ENCODE measurements at places on chromosomes 2 and 18.

- no peak for DNase-seq
Observed at GRCh38 chr2:150526006-150526405, 38.5 kb upstream of the RND3 start.

GRCh38 chr2:49812730-49813129 is 658.4 kb upstream of the FSHR start:
- no peak for DNase-seq

- DNase-seq = peak; percentile 45
Observed at GRCh38 chr2:237731663-237732062, 66.9 kb upstream of the RBM44 start.

DNA sequence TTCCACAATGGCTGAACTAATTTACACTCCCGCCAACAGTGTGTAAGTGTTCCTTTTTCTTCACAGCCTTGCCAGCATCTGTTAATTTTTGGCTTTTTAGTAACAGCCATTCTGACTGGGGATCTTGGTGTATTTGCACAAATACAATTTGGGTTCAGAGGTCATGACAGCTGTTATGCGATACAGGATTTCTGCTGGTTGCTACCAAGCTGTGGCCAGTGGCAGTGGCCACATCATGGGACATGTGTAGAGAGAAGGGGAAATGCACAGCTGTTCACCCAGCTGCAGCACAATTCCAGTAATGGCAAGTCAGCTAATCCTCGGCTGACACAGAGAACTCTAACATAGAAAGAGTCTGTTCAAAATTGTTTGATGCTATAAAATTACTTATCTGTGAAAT is 21.0 kb upstream of the SELENOI start:
- DNase-seq = no peak

GRCh38 chr2:73292316-73292905 is 937 bp downstream of the EGR4 start:
- DNase-seq = no peak

DNA sequence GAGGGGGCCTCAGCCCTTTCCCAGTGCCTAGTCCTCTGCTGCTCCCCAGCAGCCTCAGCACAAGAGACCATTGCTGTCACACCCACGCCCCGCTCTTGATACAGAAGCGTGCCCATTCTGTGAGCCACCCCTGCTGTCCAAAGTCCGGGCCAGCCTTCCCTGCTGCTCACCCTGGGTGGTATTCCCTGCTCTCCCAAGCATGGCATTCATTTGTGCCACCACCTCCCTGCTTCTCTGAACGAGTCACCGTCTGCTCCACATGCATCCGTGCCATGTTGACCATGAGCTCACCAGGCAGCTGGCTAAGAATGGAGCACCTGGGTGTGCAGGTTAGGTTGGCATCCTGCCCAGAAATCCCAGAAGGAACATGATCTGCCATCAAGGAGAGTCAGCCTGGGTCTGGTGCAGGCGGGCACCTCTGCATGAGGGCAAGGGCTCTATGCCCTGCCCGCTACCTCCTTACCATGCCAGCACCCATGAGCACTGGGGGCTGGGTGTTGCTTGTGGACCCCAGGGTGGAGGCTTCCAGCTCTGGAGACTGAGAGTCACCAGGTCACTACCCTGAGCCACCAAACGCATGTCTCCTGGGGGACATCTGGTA is 63.0 kb downstream of the TWIST2 start:
- no peak for DNase-seq

DNA sequence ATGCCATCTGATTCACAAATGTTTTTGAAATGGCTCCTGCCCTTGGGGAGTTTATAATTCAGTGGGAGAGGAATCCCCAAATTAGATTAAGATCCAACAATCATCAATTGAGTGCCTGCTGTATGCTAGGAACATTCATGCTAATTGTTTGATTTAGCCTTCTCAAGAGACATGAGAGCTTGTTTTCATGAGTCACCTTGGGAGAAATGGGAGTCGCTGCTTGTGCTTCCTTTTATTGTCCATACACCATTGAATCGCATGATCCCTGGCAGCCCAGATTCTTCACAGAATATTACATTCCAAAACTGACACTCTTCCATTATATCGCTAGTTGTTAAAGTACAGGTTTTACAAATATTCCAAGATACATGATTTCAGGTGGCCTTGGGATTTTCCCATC is 106.0 kb upstream of the MAP3K20 start:
- no peak for DNase-seq

DNA sequence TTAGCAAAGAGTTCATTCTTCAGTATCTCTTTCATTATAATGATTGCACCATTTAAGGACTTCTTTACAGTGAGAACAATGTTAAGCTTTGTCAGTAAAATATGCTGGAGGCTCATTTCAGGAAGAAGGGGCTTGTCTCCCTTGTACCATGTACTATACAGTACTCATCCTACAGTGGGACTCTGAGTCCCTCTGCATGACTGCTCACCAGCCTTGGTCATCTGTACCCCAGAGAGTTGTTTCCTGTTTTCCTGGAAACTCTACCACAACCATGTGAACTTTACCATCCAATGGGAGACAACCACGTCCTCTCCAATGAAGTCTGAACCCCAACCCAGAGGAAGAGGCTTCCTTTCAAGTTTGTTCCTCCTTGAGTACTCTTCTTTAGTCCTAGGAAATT is 1171.1 kb upstream of the CRIM1 start:
- DNase-seq = no peak

DNA sequence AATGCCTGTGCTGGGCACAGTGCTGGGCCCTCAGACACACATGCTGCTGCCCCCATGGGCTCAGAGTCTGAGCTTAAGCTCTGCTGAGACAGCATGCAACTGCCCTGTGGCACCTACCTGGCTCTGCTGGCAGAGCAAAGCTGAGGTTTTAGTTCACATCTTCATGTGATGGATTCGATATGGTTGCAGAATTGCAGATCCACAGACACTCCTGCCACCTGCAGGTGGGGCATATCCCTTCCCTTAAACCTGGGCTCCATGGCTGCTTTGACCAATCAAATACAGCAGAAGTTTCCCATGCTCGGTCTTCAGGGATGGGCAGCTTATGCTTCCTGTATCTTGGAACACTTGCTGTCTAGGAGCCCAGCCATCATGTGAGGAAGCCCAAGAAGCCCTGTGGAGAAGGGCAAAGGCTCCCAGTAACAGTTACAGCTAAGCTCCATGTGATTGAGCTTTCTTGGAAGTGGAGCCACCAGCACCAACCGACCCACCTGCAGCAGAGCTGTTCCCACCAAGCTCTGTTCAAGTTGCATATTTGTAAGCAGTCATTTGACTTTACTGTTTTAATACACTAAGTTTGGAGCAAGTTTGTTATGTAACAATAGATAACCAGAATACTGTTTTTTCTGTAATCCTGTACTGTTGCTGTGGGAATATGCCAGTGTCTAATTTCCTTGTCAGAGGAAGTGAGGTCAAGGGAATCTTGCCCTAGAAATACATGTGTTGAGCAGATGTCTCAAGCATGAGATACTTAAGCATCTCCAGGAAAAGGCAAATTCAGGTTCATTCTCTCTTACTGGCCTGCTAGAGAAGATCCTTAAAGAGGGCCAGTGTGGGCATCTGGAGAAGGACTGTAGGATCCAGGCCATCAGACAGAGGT is 79.3 kb downstream of the SH3RF3 start:
- DNase-seq = no peak

- DNase-seq = no peak
Observed at GRCh38 chr2:209726311-209726710, 45.3 kb upstream of the UNC80 start.

GRCh38 chr18:35730691-35731370 is 149.3 kb downstream of the GALNT1 start:
- no peak for DNase-seq

- no peak for DNase-seq
Observed at GRCh38 chr2:85447222-85447585, 28.7 kb downstream of the SH2D6 start.

DNA sequence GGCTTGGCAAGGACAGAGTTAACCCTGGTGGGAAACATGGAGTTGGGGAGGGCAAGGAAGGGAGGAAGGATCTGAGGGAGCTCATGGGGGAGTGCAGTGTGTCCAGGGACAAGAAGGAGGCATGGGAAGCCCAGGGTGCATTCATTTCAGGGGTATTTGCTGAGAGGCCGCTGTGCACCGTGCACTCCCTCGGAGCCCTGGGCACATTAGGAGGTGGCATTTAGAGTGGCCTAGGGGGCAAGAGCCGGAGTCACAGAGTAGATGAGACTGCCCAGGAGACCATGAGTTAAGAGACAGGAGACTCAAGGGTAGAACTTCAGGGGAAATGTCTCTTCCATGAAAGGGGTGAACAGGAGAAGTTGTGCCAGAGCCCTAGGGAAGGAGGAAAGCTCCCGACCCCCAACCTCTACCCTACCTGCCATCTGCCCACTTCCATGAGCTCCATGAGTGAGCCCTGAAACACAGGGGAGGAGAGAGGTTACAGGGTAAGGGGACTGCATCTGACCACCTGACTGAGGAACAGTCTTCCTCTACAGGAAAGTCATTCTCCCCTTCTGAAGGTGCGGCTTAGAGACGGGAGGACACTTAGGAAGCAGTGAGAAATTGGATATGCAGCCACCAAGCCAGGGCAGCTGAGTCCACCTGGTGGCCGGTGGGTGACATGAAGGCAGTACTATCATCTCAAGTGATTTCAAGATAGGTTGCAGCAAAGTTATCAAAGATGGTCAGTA is 58.5 kb upstream of the COPS8 start:
- peak; percentile 13 for DNase-seq

DNA sequence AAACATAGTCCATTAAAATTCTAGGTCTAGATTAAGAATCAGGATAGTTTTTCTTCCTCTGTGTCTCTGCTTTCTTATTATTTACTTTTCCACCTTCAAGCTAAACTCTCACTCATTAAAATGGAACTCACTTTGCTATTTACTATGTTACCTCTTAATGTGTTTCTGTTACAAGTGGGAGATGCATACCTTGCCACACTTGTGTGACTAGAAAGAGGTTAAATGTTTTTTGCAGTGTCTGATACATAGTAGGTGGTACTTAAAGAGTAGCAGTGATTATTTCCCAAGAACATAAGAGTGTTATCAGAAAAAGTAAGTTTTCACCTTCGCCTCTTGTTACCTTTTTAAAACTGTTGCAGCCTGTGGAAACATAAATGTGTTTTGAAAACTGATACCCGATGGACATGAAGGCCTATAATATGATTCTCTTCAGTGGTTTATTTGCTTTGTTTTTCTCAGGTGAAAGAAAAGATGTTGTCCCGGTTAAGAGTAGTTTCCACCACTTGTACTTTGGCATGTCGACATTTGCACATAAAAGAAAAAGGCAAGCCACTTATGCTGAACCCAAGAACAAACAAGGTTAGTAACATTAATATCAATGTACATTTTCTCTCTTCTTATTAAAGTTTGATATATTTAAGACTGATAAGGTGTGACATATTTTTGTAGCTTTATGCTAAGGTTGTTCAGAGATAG is 16.6 kb downstream of the ME2 start:
- DNase-seq = no peak

DNA sequence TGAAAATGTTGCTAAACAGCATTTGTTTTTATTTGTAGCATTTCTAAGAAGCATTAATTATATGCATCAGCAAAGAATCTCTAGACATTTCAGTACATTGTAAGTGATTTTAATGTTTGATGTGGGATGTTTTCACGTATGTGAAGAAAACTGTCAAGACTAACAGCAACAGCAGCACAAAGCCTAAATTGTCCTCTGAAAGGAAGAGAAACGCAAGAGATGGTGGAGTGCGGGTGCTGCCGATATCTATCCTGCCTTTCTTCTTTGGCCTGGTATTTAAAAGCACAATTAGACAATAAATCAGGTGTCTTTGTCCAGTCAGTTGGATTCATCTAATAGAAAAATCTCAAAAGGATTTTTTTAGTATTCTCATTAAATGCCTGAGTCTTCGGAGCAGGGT is 3.1 kb downstream of the TWIST2 start:
- no peak for DNase-seq

GRCh38 chr2:86078774-86079545 is 26.7 kb downstream of the POLR1A start:
- no peak for DNase-seq

GRCh38 chr2:99809259-99809900 is 319.6 kb upstream of the REV1 start:
- DNase-seq = no peak

- no peak for DNase-seq
Observed at GRCh38 chr2:25960920-25961319, 21.4 kb downstream of the KIF3C start.

GRCh38 chr2:45696708-45697107 is 45.2 kb downstream of the PRKCE start:
- no peak for DNase-seq

GRCh38 chr18:44805643-44806042 is 125.0 kb downstream of the SETBP1 start:
- DNase-seq = no peak

DNA sequence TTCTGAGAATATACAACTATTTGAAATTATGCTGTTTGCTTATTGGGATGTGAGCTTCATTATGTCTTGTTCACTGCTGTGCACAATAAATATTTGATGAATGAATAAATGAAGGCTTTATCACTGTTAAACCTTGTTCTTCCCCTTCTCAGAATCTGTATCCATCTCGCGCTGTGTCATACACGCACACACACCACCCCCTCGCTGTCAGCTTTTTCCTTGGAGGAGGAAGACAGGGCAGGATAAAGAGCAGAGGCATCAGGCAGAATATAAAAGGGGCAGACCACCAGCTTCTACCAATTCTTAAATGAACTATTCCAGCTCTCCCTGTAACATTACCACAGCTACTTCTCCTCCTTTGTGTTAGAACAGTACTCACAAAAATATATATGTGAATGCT is 75.0 kb downstream of the CD226 start:
- no peak for DNase-seq

GRCh38 chr2:26299471-26300101 is 46.4 kb upstream of the SELENOI start:
- DNase-seq = no peak
